ENCODE measurements at places on chromosomes 2 and 18. TPM values are rescaled to one million over a fixed set of nuclear protein-coding genes. Genes with fewer than 3 reads are reported as not detected.
A peak's percentile ranks its signal among the peaks of the same experiment; 100 is the strongest.

Gene SPATA3
- not detected for total RNA-seq

DNA sequence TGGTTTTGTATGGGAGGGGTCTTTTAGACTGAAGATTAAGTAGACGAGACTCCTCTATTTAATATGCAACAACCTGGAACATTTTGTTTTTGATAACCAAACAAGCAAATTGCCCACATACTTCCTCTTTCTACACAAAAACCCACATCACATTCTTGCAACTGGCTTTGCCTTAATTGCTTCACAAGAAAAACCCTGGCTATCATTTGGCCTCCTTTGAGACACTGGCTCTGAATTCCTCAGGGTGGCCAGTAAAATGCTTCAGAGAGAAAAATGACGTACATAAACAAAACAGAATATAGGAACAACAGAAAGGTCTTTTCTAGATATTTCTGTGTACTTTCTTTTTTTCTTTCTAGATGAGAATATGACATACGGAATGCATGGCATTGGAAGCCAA lies 103.0 kb downstream of the TRIB2 start:
- no peak for DNase-seq
- H3K4me1 ChIP-seq = peaks cover 53% of the 10 kb centered on the region
- peak overlapping the region; percentile 99 for H3K27ac ChIP-seq
- peak overlapping the region; percentile 40 for H3K4me3 ChIP-seq
- H3K36me3 ChIP-seq = no peaks in the 10 kb centered on the region
- H3K27me3 ChIP-seq = no peaks in the 10 kb centered on the region

DNA sequence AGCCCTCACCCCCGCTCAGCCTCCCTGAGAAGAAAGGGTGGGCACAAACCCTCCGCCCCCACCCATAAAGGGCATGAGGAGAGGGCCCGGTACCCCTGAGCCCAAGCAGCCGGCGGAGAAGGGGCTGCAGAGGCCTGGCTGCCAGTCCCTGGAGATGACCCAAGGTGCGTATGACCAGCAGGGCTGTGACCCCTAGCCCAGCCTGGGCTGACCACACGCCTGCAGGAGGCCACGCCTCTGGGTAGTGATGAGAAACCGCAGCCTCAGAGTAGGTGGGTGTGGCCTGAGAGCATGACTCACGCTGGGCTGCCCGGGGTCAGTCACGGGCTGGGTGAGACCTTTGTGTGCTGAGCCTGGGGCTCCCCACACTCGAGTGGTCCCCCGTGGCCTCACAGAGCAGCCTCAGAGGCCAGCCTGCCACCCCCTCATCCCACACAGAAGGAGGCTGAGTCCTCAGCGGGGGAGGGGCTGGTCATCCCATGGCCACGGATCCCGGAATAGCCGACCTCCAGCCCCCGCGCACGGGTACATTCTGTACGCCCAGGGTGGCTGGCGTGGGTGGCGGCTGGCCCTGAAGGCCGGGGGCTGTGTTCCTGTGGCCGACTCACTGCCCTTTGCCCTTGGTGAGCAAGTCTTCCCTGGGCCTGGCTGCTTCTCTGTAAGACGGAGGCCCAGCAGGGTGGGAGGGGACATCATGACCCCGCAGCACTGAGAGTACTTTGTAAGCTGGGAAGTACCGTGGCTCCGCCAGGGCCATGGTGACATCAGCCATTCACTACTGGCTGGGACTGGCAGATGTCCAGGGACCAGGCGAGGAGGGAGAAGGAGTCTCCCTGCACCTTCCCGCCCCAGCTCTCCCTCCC lies 110.8 kb upstream of the OTOS start:
- peak overlapping the region; percentile 84 for H3K27ac ChIP-seq
- peaks cover 14% of the 10 kb centered on the region for H3K4me1 ChIP-seq
- no peaks in the 10 kb centered on the region for H3K36me3 ChIP-seq
- peak; percentile 99 for DNase-seq

GRCh38 chr2:12429779-12430406 lies 286.8 kb upstream of the TRIB2 start:
- no peaks in the 10 kb centered on the region for H3K36me3 ChIP-seq
- DNase-seq = peak; percentile 87
- H3K27me3 ChIP-seq = no peaks in the 10 kb centered on the region
- H3K27ac ChIP-seq = peak overlapping the region; percentile 84
- no peak overlapping the region for H3K4me3 ChIP-seq
- H3K4me1 ChIP-seq = peaks cover 33% of the 10 kb centered on the region

DNA sequence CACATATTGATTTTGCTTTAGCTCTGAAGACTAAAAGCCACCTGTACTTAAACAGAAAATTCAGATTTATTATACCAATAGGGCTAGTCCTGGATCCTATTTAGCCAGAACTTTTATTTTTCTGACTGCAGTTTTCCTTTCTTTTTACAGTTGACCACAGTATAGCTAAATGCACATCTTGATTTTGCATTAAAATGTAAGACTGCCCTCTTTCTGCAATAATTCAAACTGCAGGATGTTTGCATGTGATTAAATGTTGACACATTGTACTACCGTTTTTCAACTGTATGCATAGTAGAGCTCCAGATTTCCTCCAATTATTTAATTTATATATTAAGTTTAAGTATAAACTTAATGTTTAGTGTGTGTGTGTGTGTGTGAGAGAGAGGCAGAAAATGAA lies 1262.9 kb downstream of the SUCLG1 start:
- H3K4me1 ChIP-seq = no peaks in the 10 kb centered on the region
- H3K27ac ChIP-seq = no peak overlapping the region
- no peak for DNase-seq

DNA sequence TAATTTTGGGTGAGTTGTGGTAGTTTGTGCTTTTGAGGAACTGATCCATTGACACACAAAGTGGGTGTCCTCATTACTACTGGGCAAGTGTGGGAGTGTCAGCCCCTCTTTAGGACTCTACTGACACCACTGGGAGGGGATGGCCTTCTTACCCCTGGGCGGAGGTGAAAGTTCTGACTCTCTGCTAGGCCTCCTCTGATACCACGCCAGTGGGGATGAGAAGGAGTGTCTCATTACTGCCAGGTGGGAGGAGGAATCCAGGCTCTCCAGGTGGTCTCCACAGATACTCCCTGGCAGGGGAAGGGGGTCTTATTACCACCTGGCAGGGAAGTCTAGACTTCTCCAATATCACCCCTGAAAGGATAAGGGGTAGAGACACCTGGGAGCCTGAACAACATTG lies 9.1 kb downstream of the LCLAT1 start:
- H3K4me1 ChIP-seq = no peaks in the 10 kb centered on the region
- DNase-seq = no peak
- no peaks in the 10 kb centered on the region for H3K27me3 ChIP-seq
- H3K27ac ChIP-seq = no peak overlapping the region

Gene ALPG
- total RNA-seq = not detected

DNA sequence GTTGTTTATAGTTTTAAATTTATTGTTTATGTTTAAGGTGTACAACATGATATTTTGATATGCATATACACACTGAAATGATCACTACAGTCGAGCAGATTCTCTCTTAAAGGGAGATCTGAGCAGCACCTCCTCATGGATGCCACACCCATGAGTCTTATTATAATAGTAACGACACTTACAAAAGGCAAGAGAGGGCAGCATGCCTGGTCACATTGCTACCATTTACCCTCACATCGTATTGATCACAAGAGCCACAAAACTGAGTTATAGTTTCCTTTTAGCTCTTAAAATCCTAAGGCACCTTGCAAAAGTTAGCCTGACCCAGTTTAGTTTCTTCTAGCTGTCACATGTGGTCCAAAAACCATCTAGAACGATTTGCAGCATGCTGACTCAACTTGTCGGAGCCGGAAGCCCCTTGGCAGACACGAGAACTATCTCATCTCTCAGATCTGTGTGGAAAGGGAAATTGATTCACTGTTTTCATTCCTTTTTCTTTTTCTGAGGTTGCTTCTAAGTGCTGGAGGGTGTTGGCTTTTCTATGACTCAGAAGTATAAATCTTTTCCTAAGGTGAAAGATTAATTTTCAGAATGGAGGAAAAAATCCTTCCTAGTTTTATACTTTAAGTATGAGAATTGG lies 85.3 kb downstream of the CDC42EP3 start:
- H3K4me1 ChIP-seq = peaks cover 85% of the 10 kb centered on the region
- peak; percentile 75 for DNase-seq

Gene CASP8
- total RNA-seq = 23.2 TPM

Measured in osteoblast (primary cell).